Tongue (tissue), 3 donors: ENCODE measurements at places on chromosomes 2 and 18.

GRCh38 chr2:28342081-28342967 lies 50.3 kb upstream of the FOSL2 start:
- DNase-seq, result no peak

DNA sequence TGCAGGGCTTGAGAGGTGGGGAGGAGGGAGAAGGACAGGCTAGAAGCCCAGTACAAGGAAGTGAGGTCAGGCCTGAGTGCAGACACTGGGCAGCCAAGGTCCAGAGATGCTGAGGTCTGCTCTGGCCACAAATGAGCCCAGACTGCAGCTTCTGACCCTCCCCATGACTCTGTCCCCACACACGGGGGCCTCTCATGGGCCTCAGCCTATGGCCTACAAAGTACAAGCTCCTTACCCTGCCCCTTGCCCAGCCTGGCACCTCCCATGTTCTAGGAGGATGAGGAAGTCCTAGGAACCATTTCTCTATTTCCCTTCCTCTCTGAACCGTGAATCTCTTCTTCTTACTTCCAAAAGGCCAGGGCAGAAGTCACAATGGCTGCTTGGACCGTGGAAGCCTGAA lies 193.8 kb downstream of the ANKRD30B start:
- no peak for DNase-seq

- DNase-seq, result no peak
Measured at GRCh38 chr18:7196421-7196820, 34.5 kb upstream of the LRRC30 start.

DNA sequence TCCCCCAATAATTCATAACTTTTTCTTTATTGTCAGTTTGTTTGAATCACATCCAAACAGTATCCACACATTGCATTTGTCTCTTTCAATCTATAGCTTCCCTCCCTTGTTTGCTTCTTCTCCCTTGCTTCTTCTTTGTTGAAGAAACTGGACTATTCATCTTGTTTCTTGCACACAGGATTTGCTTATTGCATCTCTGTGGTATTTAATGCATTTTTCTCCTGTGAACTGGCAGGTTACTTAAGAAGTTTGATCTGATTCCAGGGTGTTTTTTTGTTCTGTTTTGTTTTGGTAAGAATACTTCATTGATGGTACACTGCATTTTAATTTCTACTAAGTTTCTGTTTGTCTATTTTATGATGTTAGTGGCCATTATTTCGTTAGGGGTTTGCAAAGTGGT lies 166.8 kb downstream of the CAMKMT start:
- no peak for DNase-seq
